ENCODE measurements at places on chromosomes 6 and 20. TPM values are rescaled to one million over a fixed set of nuclear protein-coding genes. Genes with fewer than 3 reads are reported as not detected.
A peak's percentile ranks its signal among the peaks of the same experiment; 100 is the strongest.

GRCh38 chr6:68757821-68758220 lies 122.7 kb downstream of the ADGRB3 start:
- no peaks in the 10 kb centered on the region for H3K36me3 ChIP-seq
- no peaks in the 10 kb centered on the region for H3K4me1 ChIP-seq
- H3K27ac ChIP-seq = no peak overlapping the region
- peaks cover 4% of the 10 kb centered on the region for H3K27me3 ChIP-seq
- no peak overlapping the region for H3K4me3 ChIP-seq

- no peak overlapping the region for H3K4me3 ChIP-seq
- H3K36me3 ChIP-seq = no peaks in the 10 kb centered on the region
- H3K27me3 ChIP-seq = peaks cover 12% of the 10 kb centered on the region
- H3K4me1 ChIP-seq = no peaks in the 10 kb centered on the region
- no peak for DNase-seq
- H3K27ac ChIP-seq = no peak overlapping the region
Observed at GRCh38 chr6:75467966-75468365, 25.6 kb downstream of the FILIP1 start.

GRCh38 chr6:2794171-2794730 lies 29.1 kb downstream of the WRNIP1 start:
- DNase-seq = no peak
- no peak overlapping the region for H3K4me3 ChIP-seq
- peaks cover 5% of the 10 kb centered on the region for H3K36me3 ChIP-seq
- H3K4me1 ChIP-seq = peaks cover 42% of the 10 kb centered on the region

DNA sequence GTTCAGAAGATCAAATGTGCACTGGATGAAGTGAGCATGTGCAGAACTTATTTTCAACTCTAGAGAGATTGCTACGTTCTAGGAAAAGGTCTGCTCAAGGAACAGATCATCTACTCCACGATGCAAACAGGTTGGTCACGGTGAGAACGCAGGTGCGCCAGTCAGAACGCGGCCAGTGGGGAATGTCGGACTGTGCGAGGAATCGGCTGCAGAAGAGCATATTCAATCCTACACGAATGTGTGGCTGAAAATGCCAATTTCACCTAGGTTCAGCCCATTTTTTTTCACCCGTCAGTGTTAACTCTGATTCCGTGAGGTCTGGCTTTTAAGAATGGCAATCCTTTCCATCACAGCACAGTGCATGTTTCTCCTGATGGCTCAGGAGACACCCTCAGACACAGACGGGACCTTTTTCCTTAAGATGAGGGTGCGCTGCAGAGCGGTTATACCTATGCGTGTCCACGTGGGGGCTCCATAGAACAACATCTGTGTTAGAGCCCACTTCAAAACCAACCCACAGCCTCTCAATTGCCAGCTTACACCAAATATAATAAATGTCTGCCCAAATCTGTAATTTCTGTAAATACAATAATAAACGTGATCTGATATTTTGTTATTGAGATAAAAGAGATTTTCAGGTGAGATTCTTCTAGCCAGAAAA lies 250.4 kb downstream of the FOXA2 start:
- DNase-seq = peak; percentile 20
- H3K4me3 ChIP-seq = no peak overlapping the region
- peaks cover under 1% of the 10 kb centered on the region for H3K4me1 ChIP-seq
- no peak overlapping the region for H3K27ac ChIP-seq

DNA sequence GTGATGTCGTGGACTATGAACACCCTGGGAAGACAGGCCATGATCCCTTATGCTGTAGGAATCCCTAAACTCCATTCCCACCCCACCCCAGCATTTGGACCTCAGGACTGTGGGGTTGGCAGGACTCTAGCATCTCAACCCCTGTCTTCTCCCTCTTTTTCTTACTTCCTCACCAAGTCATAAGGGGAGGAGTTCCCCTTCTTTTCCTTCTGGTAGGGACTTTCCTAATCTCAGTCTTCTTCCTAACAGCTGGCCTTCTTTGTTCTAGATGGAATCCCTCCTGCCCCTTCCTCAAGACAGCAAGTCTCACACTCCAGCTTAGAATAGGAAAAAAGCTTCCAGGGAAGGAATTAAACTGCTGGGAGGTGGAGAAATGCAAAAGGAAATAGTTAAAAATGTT lies 2.3 kb upstream of the SIRPB2 start:
- no peak overlapping the region for H3K4me3 ChIP-seq
- peaks cover 39% of the 10 kb centered on the region for H3K27me3 ChIP-seq

GRCh38 chr20:9270831-9271230 lies 201.9 kb downstream of the PLCB4 start:
- no peaks in the 10 kb centered on the region for H3K4me1 ChIP-seq
- no peaks in the 10 kb centered on the region for H3K36me3 ChIP-seq
- DNase-seq = no peak
- no peaks in the 10 kb centered on the region for H3K27me3 ChIP-seq

DNA sequence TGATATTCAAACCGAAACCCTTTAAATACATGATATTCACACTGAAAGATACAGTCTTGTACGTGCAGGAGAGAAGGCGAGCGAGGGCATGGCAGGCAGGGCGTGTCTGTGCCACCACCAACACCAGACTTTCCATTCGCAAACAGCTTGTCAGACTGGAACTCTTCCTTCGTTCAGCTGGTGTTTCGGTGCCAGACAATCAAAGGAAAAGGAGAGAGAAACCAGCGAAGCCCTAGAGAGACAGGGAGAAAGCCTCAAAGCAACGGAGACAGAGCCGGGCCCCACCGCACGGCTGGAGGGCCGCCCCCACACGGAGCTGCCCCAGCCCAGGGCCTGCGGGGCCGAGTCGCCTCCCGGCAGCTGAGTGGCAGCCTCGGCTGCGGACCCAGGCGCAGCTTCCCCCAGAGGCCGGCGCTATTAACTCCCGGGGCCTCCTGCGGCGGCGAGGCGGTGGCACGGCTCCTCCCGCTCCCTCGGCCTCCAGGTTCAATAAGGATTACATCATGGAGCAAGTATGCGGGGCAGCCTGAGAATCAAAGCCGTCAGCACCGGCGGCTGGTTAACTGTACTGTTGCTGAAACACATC lies 32.1 kb upstream of the NR2E1 start:
- H3K4me1 ChIP-seq = peaks cover 14% of the 10 kb centered on the region
- DNase-seq = peak; percentile 42
- no peak overlapping the region for H3K27ac ChIP-seq
- H3K27me3 ChIP-seq = peaks cover 90% of the 10 kb centered on the region
- no peaks in the 10 kb centered on the region for H3K36me3 ChIP-seq
- H3K4me3 ChIP-seq = peak overlapping the region; percentile 81

DNA sequence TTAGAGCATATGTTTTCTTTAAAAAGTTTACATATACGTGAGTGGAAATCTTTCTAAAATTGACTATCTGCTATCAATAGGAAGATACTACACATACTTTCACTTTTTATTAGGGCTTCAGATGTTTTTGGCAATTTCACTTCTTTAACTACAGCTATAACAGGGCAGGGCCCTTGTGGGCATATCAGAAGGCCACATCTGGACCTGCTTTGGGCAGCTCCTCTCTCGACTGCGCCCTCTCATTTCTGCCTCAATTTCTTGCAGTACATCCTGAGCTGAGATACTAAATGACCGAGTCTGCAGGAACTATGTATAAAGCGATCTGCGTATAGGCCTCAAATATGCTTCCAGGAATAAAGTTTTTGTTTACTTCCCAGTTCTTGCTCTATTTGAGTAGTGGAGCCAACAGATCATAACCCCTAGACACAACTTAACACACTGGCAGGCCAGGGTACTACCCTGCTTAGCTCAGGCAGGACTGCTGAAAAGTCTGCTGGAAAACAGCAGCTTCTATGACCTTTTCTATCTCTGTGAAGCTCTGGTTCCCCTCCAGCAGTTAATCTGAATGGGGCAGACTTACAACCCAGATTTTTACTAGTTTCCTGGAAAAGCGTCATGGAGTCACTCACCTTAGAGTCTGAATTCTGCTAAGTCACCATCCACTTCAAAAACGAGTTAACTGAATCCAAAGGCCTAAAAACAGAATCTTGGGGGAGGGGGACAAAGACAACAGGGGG lies 12.7 kb downstream of the GCLC start:
- no peak overlapping the region for H3K27ac ChIP-seq
- H3K27me3 ChIP-seq = no peaks in the 10 kb centered on the region
- DNase-seq = no peak
- peaks cover 36% of the 10 kb centered on the region for H3K4me1 ChIP-seq
- no peak overlapping the region for H3K4me3 ChIP-seq

DNA sequence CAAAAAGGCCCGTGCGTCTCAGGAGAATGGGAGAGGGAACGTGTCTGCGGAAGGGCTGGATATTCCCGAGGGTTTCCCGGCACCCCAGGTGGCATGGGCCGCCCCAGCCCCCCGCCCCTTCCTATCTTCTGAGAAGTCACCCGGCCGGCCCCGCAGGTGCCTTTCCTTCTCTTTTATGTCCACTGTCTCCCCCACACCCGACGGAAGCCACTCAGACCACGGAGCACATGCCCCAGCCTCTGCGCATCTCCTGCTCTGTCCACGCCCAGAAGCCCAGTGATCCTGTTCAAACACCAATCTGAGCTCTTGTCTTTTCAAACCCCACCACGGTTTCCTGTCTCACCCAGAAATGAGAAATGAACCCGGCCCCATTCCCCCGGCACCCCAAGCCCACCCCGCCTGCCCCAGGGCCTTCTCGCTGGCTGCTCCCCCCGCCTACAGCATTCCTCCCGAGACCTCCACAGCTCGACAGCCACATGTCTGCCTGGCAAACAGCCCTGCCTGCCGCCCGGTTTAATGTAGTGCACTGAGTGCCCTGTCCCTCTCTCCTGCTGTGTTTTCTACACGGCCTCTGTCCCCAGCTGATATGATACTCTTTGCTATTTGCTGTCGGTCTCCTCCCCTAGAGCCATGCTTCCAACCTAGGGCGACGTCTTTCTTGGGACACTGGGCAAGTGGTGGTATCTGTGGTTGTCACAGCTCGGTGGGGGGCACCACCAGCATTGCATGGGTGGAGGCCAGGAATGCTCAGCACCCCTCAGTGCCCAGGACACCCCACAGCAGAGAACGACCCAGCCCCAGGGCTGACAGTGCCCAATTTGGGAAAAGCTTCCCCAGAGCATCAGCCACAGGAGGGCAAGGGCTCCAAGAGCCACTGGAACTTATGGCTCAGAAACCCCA lies 182.7 kb downstream of the TAF4 start:
- H3K4me1 ChIP-seq = peaks cover 3% of the 10 kb centered on the region
- no peaks in the 10 kb centered on the region for H3K36me3 ChIP-seq
- H3K4me3 ChIP-seq = no peak overlapping the region

GRCh38 chr20:11651138-11651537 lies 266.6 kb upstream of the BTBD3 start:
- H3K27ac ChIP-seq = no peak overlapping the region
- DNase-seq = no peak
- H3K4me1 ChIP-seq = no peaks in the 10 kb centered on the region
- no peak overlapping the region for H3K4me3 ChIP-seq
- no peaks in the 10 kb centered on the region for H3K27me3 ChIP-seq

- H3K36me3 ChIP-seq = peaks cover 36% of the 10 kb centered on the region
- DNase-seq = no peak
- H3K27ac ChIP-seq = no peak overlapping the region
- H3K27me3 ChIP-seq = no peaks in the 10 kb centered on the region
- H3K4me3 ChIP-seq = no peak overlapping the region
Observed at GRCh38 chr20:47544240-47544639, 42.6 kb downstream of the NCOA3 start.

The SYCP2L gene
- total RNA-seq = not detected

The SPATA2 gene
- total RNA-seq = 11.2 TPM

The WFDC12 gene
- total RNA-seq = not detected

The DOK5 gene
- 4.1 TPM for total RNA-seq

The C6orf132 gene
- total RNA-seq = 0.18 TPM

The IFNGR1 gene
- 22.1 TPM for total RNA-seq

The ISM1 gene
- total RNA-seq = 3.2 TPM
